HS-5 (cell line): ENCODE measurements at places on chromosomes 16 and 17.

DNA sequence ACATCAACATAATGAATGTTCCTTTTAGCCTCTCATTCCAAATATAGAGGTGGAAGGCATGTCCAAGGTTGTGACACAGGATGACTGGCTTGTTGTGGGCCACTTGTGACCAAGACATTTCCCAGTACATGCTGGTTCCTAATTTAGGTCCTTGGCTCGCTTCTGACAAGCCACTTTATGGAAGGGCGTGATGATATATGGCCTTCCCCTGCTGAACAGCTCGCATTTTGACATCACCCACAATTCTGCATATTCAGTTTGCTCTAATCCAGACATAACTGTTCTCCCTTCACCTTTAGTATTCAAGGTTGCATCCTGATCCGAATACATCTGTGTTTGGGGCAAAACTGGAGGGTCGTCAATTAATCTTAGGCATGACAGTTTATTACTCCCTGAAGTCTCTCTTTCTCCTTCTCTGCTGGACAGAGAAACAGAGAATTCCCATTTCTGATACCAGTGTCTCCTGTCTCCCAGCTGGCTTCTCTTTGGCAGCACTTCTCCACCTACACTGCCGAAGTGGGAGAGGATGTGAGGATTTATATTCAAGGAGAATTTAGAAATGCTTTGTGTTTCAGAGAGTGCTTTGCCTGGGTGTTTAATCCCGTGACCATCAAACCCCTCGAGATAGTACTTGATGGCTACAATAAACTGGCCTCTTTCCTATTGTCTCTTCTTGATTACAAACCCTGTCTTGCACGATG is 815.5 kb upstream of the RBFOX1 start:
- no peak for DNase-seq

GRCh38 chr17:20774472-20775135 is 195.1 kb downstream of the CDRT15L2 start:
- DNase-seq = no peak

DNA sequence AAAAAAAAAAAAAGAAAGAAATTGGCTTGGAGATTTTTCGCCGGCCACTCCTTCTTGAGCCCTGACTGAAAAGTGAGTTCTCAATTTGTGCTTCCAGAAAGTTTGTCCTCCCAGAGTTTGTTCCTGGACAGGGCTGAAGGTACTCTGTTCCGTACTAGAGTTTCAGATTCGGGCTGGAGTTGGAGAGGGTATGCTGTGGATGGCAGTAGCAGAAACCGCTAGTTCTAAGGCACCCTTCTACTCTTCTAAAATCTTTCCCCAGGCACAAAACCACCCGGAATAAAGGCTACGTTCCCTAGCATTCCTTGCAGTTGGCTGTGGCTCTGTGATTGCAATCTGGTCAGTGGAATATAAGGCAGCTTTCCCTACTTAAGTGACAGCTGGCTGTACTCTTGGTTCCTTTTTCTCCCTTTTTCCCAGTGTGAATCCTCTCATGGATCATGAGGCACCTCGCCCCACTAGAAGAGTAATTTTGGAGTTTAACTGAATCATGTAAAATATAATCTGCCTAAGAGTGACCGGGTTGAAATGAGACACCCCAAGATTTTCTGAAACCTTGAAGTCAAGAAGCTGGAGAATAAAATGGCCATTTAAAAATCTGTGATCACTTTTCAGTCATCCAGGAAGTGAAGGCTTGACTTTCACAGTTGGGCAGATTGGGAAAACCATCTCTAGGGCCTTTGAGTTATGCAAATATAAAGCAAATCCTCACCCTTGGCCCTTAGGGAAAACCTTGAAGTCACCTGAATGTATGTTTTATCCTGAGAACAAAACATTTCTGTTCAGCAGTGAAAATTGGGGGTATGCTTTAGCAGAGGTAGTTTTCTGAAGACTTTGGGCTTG is 901 bp upstream of the HEATR6 start:
- no peak for DNase-seq

DNA sequence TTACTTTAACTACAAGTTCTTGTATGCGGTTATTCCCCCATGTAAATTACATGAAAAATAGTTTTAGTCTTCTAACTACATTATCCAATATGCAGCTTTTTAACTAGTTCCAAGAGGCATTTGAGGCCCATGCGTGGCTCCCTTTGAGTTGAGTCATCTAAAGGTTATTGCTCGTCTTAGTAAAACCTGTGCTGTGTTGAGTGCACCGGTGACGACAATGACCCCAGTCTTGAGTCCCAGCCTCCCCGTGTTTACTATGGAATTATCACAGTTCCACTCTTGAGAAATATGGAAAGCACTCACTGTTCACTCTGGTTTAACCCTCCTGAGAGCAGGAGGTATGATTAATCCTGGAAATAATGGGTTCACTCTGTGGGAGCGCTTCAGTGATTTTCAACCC is 119.2 kb downstream of the PITPNC1 start:
- DNase-seq = no peak
